ENCODE measurements at places on chromosomes 4 and X. TPM values are rescaled to one million over a fixed set of nuclear protein-coding genes. Genes with fewer than 3 reads are reported as not detected.

ADGRL3 gene
- 4.4 TPM for total RNA-seq

GRCh38 chr4:47719576-47719975 lies 118.3 kb downstream of the CORIN start:
- H3K4me1 ChIP-seq = no peaks in the 10 kb centered on the region
- no peak overlapping the region for H3K4me3 ChIP-seq
- H3K27ac ChIP-seq = no peak overlapping the region

- H3K27ac ChIP-seq = no peak overlapping the region
- no peak overlapping the region for H3K4me3 ChIP-seq
- no peak for DNase-seq
- no peaks in the 10 kb centered on the region for H3K4me1 ChIP-seq
These were observed 51.5 kb upstream of the RAP2C start for GRCh38 chrX:132270699-132271098.

GRCh38 chr4:39365360-39365759 lies 802 bp downstream of the RFC1 start:
- peak overlapping the region; percentile 88 for H3K4me3 ChIP-seq
- no peaks in the 10 kb centered on the region for H3K4me1 ChIP-seq
- H3K27me3 ChIP-seq = no peaks in the 10 kb centered on the region
- H3K27ac ChIP-seq = peak overlapping the region; percentile 69
- DNase-seq = no peak
- no peaks in the 10 kb centered on the region for H3K36me3 ChIP-seq

DNA sequence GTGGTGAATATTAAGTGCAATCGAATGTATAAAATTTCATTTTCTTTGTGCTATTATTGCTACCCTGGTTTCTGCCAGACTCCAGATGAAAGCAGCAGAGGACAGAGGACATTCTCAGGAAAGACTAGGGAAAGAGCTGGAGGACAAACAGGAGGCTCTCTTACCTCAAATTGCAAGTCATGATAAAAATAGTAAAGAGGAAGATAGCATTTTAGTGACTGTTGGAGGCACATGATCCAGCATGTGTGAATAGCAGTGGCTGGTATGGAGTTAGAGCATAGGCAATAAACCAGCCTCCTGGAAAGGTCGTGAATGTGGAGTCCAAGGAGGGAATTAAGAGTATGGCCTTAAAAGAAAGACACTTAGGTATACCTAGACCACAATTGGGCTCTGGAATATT lies 1040.0 kb downstream of the STPG2 start:
- H3K27ac ChIP-seq = no peak overlapping the region
- no peak overlapping the region for H3K4me3 ChIP-seq

DNA sequence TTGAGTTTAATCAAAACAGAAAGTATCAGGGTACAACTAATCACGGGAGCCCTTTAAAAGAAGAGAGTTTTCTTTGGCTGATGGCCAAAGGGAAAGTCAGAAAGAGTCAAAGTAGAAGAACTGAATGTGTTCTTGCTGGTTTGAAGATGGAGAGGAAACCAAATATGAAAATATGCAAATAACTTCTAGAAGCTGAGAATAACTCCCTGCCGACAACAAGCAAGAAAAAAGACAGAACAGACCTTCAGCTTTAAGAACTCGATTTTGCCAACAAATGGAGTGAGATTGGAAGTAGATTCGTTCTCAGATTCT lies 903.8 kb downstream of the STIM2 start:
- no peaks in the 10 kb centered on the region for H3K36me3 ChIP-seq
- H3K4me1 ChIP-seq = no peaks in the 10 kb centered on the region
- H3K27me3 ChIP-seq = no peaks in the 10 kb centered on the region
- H3K4me3 ChIP-seq = no peak overlapping the region
- DNase-seq = no peak

GRCh38 chr4:26094911-26095310 lies 180.9 kb downstream of the SMIM20 start:
- H3K27ac ChIP-seq = no peak overlapping the region
- H3K27me3 ChIP-seq = no peaks in the 10 kb centered on the region
- DNase-seq = no peak

CFAP99 gene
- total RNA-seq = 0.32 TPM

- H3K27ac ChIP-seq = no peak overlapping the region
- no peak overlapping the region for H3K4me3 ChIP-seq
- no peaks in the 10 kb centered on the region for H3K4me1 ChIP-seq
- no peaks in the 10 kb centered on the region for H3K27me3 ChIP-seq
These were observed 14.7 kb downstream of the UNC5C start for GRCh38 chr4:95534032-95534431.

DNA sequence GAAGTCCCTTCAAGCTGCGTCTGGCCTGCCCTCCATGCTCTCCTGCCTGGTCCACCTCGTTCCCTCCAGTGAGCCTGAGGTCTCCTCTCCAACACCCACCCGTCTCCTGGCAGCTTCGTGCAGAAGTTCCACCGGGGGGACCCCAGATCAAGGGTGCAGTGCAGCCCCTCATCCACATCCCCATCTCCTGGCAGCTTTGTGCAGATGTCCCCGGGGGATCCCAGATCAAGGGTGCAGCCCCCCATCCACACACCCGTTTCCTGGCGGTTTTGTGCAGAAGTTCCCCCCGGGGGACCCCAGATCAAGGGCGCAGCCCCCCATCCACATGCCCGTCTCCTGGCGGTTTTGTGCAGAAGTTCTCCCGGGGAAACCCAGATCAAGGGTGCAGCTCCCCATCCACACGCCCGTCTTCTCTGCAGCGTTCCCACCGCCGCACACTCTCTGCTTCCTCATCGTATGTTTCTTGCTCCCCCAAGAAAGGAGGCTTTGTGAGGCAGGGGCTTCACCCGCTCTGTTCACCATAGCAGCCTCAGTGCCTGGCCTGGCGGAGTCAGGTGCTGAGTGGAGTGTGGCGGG lies 35.7 kb downstream of the PIGG start:
- H3K4me3 ChIP-seq = no peak overlapping the region
- H3K27me3 ChIP-seq = no peaks in the 10 kb centered on the region
- no peaks in the 10 kb centered on the region for H3K4me1 ChIP-seq
- H3K27ac ChIP-seq = no peak overlapping the region
- no peak for DNase-seq

GNRHR gene
- not detected for total RNA-seq
